DMS 273 treated with DMSO at 0.1 percent for 48 hours (cell line): ENCODE measurements at places on chromosomes 5 and 9.

- no peak for DNase-seq
Measured at GRCh38 chr9:101516655-101517054, 17.0 kb upstream of the RNF20 start.

DNA sequence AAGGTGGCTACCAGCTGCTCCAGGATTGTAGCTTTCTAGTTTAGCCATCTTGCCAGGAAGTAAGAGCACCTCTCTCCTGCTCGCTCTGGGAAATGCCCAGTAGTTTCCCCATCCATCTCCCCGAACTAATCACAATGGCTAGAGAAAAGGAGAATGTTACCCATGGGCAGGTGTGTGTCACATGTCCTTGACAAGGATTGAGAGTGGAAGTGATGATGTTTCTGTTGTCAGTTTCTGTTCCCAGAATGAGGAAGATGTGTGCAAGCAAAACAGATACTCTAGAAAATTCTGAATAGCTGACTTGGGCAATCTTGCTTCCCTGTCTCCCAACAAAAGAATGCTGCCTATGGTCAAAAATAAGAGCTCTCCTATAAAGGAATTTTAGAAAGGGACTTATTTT, 429.5 kb downstream of the EBF1 start:
- no peak for DNase-seq

- DNase-seq = no peak
Measured at GRCh38 chr5:107251151-107251550, 419.6 kb downstream of the EFNA5 start.

DNA sequence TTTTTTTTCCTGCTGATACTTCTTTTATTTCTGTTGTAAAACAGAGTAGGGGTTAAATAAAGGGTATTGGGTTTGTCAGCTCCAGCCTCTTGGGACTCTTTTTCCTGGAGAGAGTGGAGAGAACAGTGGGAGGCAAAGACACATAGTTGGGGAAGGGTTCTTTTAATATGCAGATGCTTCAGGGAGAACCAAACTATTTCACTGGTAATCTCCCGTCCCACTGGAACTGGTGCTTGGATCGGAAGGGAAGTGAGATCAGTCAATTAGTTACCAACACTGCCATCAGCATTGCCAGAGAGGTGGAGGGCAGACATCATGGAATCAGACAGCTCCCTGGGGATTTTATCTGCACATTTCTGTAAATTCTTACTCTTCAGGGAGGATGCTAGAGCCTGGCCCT, 47.6 kb upstream of the ELOVL7 start:
- DNase-seq = no peak

- DNase-seq = no peak
Measured at GRCh38 chr9:77848897-77849296, 182.7 kb downstream of the GNAQ start.

DNA sequence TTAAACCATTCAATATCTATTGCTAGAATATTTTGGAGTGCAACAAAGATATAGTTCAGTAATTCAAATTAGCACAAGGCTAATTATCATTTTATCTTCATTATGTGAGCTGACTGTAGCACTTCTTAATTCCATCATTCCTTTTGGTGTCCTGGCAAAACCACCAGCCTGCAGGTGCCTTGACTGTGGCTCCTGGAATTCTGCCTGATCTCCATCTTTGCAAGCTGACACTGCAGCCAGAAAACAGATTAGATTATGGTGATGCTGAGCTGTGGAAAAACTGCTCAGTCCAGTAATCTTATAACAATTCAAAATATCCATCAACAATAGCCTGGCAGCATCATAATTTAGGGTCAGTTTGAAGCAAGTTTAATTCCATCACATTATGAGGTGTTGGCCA, 919.5 kb downstream of the DTWD2 start:
- DNase-seq = no peak

DNA sequence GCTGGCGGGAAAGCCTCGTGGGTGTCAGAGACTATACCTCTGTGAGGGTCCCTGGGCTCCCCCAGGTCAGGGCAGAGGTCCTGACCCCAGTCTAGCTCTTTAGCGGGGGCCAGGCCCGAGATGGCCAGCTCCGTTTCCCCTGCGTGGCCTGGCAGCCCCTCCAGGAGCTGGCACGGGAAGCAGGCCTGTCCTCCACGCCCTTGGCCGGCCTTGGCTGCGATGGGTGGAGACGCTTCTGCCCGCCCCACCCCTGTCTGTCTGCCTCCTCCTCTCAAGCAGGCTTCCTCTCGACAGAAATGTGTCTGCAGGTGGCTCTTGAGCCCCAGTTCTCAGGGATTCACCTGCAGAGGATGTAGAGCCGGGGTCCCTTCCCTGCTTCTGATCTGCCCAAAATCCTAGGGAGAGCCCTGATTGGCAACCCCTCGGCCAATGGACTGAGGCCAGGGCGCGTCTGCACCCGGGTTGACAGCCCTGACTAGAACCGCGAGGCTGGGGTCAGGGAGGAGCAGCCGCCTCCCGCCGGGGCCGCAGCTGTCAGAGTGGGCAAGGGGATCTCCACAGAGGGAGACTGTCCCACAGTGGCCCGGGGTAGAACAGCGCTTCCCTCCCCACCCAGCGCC, 2.6 kb upstream of the GRIN1 start:
- no peak for DNase-seq

GRCh38 chr5:97531549-97531948, 348.5 kb upstream of the RIOK2 start:
- no peak for DNase-seq

DNA sequence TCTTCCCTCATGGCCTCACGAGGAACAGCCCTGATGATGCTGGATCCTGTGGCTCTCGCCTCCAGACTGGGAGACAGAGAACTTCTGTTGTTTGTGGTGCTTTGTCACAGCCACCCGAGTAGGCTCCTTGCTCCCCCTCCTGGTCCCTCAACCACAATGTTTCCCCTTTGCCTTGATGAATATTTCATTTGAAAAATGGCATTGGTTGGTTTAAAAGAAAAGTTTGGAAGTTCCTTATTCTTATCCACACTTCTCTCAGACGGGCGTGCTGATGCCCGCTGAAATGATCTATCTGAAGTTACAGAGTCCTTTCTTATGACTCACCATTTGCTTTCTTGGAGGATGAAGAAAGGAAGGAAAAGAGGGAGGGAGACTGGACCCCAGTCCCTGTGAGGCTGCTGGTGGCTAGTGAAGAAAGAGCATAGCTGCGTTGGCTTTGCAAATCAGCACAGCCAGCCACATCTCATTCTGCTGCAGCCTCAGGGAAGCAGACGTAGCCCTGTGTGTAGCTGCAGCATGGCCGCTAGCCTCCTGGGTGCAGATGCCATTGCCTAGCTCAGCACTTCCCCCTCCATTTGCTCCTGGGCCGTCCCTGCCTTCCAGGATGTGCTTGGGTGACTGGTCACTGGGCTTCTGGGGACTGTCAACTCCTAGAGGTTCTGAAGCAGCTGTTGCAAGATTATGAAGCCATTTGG, 185.9 kb downstream of the ERCC6L2 start:
- DNase-seq = no peak

GRCh38 chr9:116202219-116202912, 48.8 kb downstream of the PAPPA start:
- no peak for DNase-seq

DNA sequence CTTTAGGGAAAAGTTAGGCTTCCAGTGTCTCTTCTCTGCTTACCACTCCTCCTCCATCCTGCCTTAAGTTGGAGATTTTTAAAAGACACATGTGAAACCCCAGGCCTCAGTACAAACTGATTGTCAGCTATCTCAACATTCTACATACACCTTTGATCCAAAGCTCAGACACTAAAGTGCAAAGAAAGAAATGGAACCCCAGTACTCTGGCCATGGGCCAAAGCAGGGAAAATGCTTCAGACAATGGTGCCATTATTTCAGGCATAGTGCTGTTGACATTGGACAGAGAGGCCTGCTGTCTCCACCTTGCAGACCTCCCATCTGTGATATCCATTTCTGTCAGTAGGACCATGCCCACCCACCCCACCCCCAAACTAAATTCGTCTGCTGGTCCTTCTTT, 49.1 kb downstream of the G3BP1 start:
- no peak for DNase-seq

DNA sequence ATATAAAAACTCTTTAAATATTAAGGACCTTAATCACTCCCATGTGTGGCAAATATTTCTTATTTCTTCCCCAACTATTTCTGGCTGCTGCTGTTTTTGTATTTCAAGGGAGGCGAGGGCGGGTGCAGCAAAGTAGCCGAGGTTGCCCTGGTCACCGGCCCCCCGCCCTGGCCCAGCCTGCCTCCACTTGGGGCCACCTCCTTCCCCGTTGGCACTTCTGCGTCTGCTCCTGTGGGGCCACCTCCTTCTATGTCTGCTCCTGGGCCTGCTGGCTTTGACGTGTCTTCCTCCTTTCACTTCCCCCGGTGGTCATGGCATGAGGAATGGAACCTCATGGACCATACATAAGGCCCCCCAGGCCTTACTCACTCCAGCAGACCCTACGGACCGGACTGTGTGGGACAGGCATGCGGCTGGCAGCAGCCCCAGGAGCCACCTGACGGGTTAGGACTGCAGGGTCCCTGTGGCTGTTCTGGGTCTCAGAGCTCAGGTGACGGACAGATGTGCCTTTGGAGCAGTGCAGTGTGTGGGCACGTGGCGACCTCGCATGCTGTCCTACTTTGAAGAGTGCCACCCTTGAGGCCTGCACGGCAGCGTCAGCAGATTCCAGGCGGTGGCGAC, 5.8 kb upstream of the ENTPD8 start:
- no peak for DNase-seq

- DNase-seq = no peak
Measured at GRCh38 chr9:134637696-134638501, 3.7 kb upstream of the COL5A1 start.

GRCh38 chr9:5863092-5863746, 27.5 kb upstream of the MLANA start:
- no peak for DNase-seq

DNA sequence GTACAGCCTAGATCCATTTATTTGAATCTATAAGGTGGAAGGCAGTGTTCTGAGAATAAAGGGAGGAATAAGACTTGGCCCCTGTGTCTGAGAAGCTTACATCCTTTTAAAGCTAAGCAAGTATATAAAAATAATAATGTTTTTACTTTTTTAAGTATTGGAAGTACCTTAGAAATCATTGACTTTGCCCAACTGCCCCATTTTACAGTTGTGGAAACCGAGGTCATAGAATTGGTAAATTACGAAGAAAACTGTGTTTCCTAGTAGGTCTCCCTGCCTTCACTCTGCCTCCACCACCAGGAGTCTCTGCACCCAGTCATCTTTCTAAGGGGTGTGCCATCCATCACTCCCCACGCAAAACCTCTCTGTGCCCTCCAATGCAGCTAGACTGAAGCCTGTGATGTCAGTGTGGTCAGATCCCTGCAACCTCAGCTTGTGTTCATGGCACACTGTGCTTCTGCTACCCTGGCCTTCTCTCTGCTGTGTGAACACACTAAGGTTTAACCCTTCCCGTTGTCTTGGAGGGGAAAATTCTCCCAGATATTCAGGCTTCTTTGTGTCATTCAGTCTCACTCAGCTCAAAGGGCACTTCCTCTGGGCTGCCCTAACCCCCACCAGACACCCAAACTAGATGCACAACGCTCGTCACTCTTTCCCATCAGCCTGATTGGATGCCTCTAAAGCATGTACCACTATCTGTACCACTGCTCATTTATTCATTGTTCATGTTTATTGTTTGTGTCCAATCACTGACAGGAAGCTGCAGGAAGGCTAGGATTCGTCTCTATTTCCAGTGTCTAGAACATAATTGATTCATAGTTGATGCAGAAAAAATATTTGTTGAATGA, 18.2 kb downstream of the ADRB2 start:
- no peak for DNase-seq

DNA sequence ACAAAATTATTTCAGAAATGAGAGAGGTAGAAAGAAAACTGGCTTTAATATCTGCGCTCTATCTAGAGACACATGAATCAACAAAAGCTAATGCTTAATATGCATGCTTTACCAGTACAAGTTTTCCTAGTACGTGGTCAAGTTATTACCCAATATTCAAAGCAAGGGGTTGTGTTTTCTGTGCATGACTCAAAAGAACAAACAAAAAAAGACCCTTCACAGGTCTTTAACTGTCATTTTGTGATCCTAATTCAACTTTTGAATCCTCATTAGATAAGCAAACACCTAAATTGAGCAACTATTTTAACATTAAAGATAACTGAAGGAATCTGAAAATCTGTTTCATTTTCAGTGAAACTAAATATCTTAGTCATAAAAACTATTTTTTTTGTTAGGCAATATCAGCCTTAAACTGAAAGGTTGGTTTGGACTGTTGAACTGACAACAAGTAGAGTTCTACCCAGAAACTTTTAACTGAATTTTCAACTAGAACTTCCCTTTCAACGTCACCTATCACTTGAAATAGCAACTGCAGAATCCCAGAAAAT, 12.5 kb downstream of the ST8SIA4 start:
- DNase-seq = no peak

GRCh38 chr5:119476341-119476740, 24.0 kb downstream of the HSD17B4 start:
- no peak for DNase-seq

DNA sequence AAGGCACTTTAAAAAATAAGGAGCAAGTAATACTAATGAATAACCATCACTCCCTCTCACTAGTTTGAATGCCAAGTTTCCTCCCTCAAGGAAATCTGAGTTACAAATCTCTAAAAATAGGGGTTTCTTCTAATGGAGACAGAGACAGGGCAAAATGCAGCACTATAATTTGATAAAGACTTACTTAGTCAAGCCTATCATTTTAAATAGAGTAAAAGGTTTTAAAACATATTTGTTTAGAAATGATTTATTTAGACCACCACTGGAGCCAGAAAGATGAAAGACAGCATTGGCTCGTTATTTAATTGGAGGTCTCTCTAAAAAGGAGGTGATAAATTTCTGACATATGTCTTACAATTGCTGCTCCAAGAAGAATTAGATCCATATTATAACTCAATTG, 228.7 kb downstream of the TLE1 start:
- no peak for DNase-seq

DNA sequence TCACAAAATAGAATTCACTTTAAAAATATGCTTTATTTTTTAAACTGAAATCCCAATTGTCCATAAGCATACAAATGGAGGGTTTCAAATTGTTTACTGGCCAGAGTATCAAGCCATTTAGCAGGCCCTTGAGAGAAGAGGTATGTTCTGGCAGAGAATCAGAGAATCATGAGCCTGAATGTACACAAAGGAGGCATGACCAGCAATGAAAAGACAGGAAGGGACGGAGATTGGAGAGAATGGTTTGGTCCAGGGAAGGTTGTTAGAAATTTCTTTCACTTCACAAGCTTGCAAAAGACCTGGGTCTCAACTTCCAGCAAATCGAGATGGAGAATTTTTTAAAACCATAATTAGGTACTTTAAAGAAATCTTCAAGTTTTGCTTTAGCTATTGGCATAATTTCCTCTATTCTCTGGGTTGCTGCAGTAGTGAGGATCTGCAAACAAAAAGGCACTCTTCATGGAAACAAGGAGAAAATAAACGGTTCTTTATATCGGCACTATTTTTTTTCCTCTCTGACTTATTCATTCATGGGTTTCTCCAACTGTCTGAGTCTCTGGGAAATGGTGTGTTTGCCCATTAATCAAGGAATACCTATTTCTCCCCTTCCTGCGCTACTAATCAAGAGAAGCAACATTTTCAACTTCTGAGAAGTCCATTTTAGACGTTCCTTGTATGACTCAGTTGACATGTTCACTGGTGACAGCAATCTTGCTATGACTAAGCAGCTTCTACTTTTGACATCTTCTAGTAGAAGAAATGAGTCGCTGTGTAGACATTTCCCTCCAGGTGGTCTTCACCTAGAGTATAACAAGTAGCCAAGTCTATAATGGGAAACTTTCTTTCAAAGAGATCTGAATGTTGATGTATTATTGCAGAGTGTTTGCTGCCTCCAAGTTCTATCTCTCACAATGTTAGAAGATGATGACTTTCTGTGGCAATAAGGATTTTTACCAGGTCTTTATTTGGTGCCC, 23.1 kb upstream of the ERCC6L2 start:
- no peak for DNase-seq
